ENCODE measurements at places on chromosomes 11 and 22.
A peak's percentile ranks its signal among the peaks of the same experiment; 100 is the strongest.

DNA sequence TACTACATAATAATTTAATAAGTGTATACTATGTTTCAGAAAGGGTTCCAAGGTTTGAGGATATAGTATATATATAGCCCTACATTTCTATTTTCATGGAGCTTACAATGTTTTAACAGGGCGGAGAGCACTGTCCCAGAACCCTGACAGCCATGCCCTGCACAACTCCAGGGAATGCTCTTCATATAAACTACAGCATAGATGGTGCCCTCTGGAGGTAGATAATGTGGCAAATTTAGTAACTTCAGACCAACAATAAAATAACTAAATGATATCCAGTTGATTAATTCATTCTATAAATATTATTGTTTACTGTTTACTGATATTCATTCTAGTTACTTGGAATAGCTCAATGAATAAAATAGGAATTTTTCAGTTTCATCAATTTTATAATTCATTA lies 693.7 kb upstream of the CCDC179 start:
- DNase-seq = no peak

- DNase-seq = no peak
Measured at GRCh38 chr11:44464741-44465140, 100.7 kb upstream of the CD82 start.

GRCh38 chr11:23727794-23728193 lies 769.1 kb upstream of the LUZP2 start:
- no peak for DNase-seq

GRCh38 chr22:36086170-36086490 lies 57.5 kb upstream of the RBFOX2 start:
- peak; percentile 67 for DNase-seq

GRCh38 chr11:100528872-100529416 lies 158.1 kb upstream of the ARHGAP42 start:
- DNase-seq = no peak

DNA sequence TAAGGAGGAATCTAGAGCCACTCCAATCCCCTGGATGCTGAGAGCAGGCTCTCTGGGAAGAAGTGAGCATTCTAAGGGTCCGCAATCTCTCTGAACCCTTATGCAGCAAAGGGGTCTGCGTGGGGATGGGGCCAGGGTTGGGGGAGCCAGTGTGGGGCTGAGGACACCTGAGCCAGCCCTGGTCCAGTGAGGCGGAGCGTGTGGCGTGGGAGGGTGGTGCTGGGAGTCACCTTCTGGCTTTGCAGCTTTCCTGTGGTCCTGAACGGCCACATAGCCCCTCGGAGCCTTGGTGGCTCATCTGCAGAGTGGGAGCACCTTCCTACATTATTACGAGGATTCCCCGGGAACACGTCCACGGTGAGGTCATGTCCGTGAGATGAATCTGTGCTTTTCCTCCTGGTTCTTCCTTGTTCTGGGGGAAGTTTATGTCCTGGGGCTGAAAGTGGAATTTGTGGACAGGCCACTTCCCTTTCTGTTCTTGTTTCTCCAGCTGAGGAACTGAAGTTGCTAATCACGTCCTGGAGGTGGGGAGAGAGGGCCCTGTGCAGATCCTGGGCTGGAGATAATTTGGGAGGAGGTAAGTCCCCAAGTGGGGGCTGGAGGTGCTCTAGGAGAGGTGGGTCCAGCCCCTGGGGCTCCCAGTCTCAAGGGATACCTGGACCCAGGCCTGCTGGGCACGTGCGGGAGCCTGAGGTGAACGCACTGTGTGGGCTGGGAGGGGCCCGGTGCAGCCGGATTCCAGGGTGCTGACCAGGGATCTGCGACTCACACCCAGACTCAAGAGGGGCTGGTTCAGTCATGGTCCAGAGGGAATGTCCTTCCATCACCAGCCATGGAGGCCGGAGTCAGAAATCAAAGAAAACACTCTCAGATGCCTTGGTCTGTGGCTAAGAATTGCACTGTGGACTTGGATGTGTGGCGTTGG lies 6.1 kb downstream of the MRGPRE start:
- no peak for DNase-seq

GRCh38 chr11:24781288-24781687 lies 284.4 kb downstream of the LUZP2 start:
- no peak for DNase-seq

GRCh38 chr22:27975381-27976013 lies 56.4 kb upstream of the PITPNB start:
- DNase-seq = no peak

GRCh38 chr22:21569459-21570170 lies 2.1 kb downstream of the UBE2L3 start:
- no peak for DNase-seq

GRCh38 chr22:44760476-44760875 lies 8.1 kb downstream of the ARHGAP8 start:
- no peak for DNase-seq

GRCh38 chr11:86117001-86117711 lies 48.3 kb upstream of the PICALM start:
- DNase-seq = no peak

DNA sequence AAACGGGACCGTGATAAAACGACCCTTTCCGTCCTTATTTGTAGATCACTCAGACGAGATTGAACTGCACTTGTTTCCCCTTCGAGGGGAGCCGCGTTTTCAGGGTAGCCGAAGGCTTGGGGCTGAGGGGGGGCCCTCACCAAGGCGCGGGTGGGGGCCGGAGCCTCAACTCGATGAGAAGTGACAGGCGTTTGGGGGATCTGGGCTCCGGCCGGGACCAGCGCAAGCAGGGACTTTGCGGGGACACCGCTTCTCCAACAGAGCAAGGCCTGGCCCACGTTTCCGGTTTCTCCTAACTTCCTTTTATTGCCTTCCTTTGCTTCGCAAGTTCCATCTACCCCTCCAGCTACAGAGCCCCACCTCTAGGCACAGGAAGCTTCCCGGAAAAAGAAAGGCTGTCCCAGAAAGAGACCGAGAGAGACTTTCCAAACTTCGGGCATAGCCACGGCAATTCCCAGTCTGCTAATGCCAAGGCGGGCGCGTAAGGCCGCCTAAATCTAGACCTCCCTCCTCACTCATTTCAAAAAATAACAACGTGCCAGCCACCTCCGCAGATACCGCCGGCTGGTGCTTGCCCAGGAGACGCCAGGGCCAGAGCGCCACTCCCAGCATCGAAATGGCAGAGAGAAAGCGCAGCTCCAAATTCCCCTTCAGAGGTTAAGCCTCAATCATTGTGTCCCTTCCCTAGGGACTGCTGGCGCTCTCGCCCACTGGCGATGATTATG lies 6.6 kb downstream of the PAX6 start:
- peak; percentile 76 for DNase-seq

DNA sequence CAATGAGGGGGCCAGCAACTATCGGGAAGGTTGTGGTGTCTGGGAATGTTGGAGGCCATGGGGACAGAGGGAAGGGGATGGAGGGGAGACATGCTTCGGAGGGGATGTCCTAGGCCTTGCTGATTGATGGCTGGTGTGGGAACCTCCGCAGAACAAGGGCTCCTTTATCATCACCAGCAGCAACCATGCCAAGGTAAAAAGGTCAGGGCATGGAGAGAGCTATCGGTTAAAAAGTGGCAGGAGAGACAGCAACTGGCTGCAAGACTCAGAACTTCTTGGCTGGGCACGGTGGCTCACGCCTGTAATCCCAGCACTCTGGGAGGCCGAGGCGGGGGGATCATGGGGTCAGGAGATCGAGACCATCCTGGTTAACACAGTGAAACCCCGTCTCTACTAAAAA lies 3.0 kb downstream of the GSTT4 start:
- no peak for DNase-seq

DNA sequence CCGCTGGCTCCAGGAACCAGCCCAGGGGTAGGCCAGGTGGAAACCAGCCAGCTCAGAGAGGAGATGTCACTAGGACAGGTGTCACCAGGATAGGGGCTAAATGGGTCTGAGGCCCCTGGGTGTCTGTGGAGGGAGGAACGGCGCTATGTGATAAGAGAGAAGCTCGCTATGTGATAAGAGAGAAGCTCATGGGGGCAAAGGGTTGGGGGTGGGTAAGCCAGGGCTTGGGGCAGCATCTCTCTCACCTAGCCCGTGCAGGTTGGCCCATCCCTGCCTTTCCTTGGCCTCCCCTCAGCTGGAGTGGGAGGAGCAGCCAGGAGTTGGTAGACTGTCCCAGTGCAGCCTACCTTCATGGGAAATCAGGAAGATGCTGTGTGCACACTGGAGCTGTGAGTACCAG lies 26.5 kb upstream of the SUSD2 start:
- no peak for DNase-seq

- DNase-seq = no peak
Measured at GRCh38 chr11:33731723-33732531, 4.3 kb downstream of the CD59 start.
